IMR-90 (cell line): ENCODE measurements at places on chromosomes 4 and X.

DNA sequence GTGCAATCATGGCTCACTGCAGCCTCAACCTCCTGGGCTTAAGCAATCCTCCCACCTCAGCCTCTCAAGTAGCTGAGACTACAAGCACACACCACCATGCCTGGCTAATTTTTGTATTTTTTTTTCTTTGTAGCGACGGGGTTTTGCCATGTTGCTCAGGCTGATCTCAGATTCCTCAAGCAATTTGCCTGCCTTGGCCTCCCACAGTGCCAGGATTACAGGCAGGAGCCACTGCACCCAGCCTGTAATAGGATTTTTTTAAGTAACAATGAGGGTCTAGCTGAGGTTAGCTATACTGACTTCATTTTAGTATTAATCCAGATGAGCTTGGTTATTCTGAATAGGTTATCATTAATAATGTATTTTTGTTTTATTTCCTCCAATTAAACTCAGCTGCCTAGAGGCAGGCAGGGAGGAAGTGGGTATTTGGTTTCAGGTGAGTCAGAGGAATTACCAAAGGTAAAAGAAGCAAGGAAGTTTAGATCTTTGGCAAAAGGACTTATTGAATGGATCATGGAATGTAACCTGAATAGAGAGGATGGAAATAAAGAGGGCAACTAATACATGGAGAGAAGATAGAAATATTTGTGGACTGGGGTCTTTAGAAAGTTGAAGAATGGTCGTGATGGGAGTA, 1023.3 kb upstream of the TENM3 start:
- no peak for DNase-seq

GRCh38 chr4:57373991-57374390, 263.8 kb upstream of the IGFBP7 start:
- DNase-seq, result no peak

DNA sequence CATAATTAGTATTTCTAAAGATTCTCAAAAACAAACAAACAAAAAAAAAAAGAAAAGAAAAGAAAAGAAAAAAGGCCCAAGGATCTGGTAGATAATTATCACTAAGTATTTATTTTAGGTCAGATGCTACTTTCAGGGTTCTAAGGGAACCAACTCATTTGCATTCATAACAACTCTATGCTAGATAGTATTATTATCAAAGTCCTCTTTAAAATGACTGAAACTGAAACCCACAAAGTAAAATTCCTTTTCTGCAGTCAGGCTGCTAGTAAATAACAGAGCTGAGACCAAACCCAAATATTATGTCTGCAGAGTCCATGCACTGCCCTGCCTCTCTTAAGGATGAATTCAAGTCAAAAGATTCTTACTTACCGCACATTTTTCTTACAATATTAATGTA, 38.3 kb upstream of the MAPK10 start:
- DNase-seq, result no peak

GRCh38 chrX:110512341-110512740, 153.7 kb downstream of the RTL9 start:
- no peak for DNase-seq

DNA sequence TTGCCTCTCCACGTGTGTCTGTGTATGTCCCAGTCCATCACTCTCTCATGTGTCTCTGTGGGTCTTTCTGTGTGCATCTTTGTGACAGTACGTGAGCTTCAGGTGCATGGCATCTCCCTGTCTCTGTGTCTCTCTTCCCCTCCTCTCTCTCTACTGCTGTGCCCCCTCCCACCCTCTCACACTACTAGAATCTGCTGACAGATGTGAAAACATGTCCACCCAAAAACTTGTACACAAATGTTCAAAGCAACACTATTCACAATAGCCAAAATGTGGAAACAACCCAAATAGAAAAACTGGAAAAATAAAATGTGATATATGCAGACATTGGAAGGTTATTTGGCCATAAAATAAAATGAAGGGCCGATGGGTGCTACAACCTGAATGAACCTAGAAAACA, 10.0 kb downstream of the EVC start:
- DNase-seq, result no peak

DNA sequence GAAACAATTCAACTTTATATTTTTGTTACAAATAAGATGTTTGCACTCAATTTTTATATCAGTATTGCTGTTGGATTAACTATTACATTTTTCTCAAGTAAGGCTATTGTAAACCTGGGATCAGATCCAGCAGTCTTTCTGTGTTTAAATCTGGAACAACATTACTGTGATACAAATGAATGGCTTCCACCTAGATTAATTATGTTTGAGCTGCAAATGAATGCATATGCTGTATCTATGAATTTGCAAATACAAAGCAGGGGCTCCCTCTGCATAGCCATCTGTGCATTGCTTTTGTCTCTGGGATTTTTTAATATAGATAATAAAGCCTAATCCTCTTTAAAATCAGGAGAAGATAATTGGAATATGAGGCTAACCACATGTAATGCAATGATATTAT, 69.8 kb upstream of the NEIL3 start:
- DNase-seq, result peak; percentile 48

GRCh38 chr4:69731847-69732246, 28.6 kb downstream of the SULT1B1 start:
- no peak for DNase-seq

- no peak for DNase-seq
These were observed 105.2 kb upstream of the HPGD start for GRCh38 chr4:174627473-174627872.

- DNase-seq, result no peak
These were observed 30.8 kb upstream of the PGM2 start for GRCh38 chr4:37795581-37796195.

GRCh38 chrX:26160301-26160700, at the start of gene MAGEB6B:
Gene MAGEB6B, plus strand, starts transcription at chrX:26160601. Its CDS starts 0 bp downstream, at chrX:26160601.
- DNase-seq, result no peak

GRCh38 chr4:115454228-115454627, 340.8 kb upstream of the NDST4 start:
- no peak for DNase-seq

DNA sequence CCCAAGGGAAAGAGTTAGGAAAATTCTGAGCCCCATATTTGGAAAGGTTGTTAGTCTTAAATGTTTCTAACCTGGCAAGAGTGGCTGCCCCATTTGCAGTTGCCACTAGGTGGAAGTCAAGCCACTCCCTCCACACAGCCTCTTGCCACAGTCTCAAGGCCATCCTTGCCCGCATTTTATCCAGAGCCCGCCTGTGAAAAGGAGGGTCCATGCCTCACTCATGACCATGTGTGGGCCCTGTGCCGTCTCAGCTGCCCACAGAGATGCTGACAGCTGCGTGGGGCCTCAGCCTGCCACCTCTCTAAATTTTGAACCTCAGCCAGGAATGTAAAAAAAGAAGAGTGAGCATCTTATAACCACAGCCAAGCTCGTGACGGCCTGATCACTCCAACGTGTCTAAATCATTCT, 201.5 kb upstream of the FAM241A start:
- DNase-seq, result no peak

- peak; percentile 39 for DNase-seq
These were observed 339 bp downstream of the CUL4B start for GRCh38 chrX:120560405-120560841.

GRCh38 chr4:48767055-48767929, 12.8 kb downstream of the FRYL start:
- DNase-seq, result no peak

- DNase-seq, result peak; percentile 13
These were observed 131.7 kb downstream of the REPS2 start for GRCh38 chrX:17078031-17078720.

- peak; percentile 76 for DNase-seq
These were observed 80.8 kb downstream of the NPFFR2 start for GRCh38 chr4:72112514-72113156.

DNA sequence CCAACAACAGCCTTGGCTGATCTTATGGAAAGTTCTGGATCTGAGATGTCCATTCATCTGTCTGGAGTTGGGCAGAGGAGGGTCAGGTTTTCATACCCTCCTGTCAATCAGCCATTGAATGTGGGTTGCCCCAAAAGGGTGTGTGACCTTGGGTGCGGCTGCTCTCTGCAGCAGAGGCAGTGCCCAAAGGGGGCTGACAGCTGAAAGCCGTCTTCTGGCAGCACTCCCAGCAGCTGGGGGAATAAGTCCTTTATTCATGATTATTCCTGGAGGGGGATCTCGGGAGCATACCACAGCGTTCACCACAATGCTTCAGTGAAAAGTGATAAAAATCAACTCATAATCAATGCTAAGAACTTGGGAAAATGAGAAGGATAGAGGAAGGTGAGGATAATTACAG, 54.7 kb downstream of the OTC start:
- DNase-seq, result no peak

GRCh38 chrX:121958886-121959285, 911.5 kb downstream of the GLUD2 start:
- DNase-seq, result no peak

- peak; percentile 52 for DNase-seq
These were observed 488 bp downstream of the NAP1L5 start for GRCh38 chr4:88697141-88697540.

- DNase-seq, result peak; percentile 7
These were observed 114.4 kb downstream of the GLRA3 start for GRCh38 chr4:174714393-174715211.

GRCh38 chrX:1336948-1337779, 579 bp downstream of the IL3RA start:
- DNase-seq, result no peak

DNA sequence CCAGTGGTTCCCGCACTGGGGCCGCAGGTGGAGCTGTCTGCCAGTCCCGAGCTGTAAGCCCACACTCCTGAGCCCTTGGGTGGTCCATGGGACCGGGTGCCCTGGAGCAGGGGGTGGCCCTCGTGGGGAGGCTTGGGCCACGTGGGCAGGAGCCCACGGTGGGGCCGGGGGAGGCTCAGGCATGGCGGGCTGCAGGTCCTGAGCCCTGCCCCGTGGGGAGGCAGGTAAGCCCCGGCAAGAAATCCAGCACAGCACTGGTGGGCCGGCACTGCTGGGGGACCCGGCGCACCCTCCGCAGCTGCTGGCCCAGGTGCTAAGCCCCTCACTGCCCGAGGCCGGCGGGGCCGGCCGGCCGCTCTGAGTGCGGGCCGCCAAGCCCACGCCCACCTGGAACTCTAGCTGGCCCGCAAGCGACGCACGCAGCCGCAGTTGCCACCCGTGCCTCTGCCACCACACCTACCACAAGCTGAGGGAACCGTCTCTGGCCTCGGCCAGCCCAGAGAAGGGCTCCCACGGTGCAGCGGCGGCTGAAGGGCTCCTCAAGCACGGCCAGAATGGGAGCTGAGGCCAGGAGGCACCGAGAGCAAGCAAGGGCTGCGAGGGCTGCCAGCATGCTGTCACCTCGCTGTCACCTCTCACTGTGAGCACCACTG, 2.0 kb upstream of the METAP1 start:
- DNase-seq, result no peak

DNA sequence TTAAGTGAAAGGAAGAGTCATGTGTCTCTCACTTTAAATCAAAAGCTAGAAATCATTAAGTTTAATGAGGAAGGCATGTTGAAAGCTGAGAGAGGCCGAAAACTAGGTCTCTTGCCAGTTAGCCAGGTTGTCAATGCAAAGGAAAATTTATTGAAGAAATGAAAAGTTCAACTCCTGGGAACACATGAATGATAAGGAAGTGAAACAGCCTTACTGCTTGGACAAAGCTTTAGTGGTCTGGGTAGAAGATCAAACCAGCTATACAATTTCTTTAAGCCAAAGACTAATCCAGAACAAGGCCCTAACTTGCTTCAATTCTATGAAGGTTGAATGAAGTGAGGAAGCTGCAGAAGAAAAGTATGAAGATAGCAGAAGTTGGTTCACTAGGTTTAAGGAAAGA, 24.9 kb downstream of the RHOH start:
- DNase-seq, result no peak

- no peak for DNase-seq
These were observed 749.5 kb upstream of the PCDH7 start for GRCh38 chr4:29970626-29971025.

GRCh38 chrX:140180585-140180984, 215.3 kb upstream of the CXorf66 start:
- DNase-seq, result peak; percentile 82

GRCh38 chr4:169229571-169230028, 41.2 kb downstream of the SH3RF1 start:
- peak; percentile 96 for DNase-seq

- peak; percentile 79 for DNase-seq
These were observed 82.6 kb downstream of the LUZP4 start for GRCh38 chrX:115372152-115372551.

GRCh38 chr4:46656071-46656470, 253.0 kb downstream of the COX7B2 start:
- DNase-seq, result no peak

- no peak for DNase-seq
These were observed 78.0 kb upstream of the BCOR start for GRCh38 chrX:40175511-40176350.

DNA sequence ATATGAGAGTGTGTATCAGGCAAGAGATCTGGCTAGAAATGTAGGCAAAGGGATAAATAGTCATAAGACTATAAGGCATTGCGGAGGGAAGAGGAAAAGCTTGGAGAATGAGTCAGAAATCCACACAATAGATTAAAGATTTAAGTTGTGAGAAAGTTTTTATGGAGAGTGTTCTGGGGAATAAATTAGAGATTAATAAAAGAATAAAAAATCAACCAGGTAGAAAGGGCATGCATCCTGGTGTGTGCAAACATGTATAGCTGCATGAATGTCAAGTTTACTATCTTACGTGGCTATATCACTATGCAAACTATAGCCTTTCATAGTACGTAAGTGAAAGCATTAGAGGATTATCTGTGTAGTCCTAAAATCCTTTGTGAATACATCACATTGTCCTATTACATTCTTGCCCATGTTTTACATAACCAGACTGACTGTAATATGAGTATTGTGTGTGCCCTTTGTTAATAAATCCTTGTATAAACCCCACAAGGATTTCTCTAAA, 36.9 kb downstream of the SNCA start:
- DNase-seq, result peak; percentile 18

- DNase-seq, result no peak
These were observed 67.4 kb upstream of the GBA3 start for GRCh38 chr4:22625311-22625710.

GRCh38 chr4:151169223-151169622, 69.8 kb downstream of the RPS3A start:
- peak; percentile 99 for DNase-seq

DNA sequence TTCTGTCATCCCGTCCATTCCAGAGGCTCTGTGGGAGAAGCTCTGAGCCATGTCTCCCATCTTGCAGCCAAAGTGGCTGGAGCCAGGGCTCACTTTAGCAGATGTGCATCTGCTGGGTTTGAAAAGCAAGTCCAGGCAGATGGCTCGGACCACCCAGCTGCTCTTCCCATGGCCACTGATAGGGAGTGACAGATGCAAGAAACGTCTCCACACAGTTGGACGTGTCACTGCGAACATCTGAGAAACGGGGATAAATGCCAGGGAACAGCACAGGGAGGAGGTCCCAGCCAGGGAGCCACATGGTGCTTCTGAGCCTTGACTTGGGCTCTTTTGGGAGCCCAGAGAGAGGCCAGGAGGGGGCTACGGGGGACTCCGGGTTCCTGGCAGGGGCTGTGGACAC, 242.3 kb downstream of the AFAP1 start:
- no peak for DNase-seq
